Activated CD4-positive, alpha-beta T cell treated with anti-CD3 and anti-CD28 coated beads, Interleukin-2, amount 50 U/mL, for 48 hours (primary cell): ENCODE measurements at places on chromosomes 2 and 18.

DNA sequence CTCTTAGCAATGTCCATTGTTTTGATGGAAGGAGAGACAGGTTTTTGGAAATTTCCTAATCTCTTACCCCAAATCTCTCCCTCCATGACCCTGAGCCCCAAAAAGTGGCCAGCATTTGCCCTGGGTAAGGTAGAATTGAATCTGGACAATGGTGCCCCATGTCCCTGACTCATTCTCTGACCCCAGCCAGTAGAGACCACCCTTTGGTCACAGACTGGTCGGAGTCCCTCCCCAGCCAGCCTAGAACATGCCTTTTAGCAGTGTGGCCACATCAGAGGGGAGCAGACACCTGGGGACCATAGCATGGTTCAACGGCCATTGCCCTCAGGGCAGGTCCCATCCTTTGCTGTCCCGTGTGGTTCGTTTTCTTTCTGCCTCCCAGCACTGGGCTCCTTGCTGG lies 6.5 kb upstream of the NT5DC4 start:
- DNase-seq = no peak

DNA sequence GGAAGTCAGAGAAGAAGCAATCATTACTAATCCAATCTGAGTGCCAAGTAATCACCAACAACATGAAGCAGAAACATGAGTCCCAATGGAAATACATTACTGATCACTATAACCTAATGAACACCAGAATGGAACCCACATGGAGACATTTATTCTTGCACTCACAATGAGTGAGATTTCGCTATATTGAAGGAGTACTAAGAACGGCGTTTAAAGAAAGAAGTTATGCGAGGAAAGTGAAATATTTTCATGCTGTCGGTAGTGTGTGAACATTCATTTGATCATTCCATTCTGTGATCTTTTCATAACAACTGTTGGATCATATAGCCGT lies 181.1 kb downstream of the IRS1 start:
- DNase-seq = no peak

GRCh38 chr2:128456281-128456680 lies 137.6 kb upstream of the HS6ST1 start:
- DNase-seq = no peak

- no peak for DNase-seq
Observed at GRCh38 chr2:235264121-235264493, 229.7 kb upstream of the AGAP1 start.

DNA sequence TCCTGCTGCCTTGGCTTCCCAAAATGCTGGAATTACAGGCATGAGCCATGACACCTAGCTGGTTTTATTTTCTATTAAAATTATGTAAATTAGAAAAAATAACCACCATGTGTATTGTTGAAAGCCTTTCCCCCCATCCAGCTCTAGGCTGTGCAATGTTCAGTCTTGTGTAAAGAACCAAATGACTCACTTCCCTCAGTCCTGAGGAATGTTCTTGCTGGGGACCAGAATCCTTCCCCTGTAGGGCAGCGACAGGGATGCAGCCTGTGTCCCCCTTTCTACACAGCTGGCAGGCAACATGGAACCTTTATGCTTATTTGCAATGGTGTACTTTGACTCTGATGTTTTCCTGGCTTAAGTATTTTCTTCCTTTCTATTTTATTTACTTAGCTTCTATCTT lies 29.4 kb downstream of the AOX1 start:
- no peak for DNase-seq

- no peak for DNase-seq
Observed at GRCh38 chr2:221429741-221430491, 142.2 kb downstream of the EPHA4 start.

GRCh38 chr2:190763901-190764514 lies 115.1 kb downstream of the NAB1 start:
- no peak for DNase-seq

DNA sequence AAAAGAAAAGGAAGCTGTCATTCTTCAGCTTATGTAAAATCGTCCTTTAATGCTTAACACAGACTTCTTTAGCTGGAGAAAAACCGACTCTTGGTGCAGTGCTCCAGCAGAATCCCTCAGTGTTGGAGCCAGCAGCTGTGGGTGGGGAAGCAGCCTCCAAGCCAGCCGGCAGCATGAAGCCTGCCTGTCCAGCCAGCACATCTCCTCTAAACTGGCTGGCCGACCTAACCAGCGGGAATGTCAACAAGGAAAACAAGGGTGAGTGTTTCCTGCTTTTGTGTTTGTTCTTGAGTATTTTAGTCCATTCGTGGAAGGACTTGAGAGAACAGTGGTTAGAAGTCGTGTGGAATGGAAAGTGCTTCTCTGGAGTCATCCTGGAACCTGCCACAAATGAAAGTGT lies 38.9 kb downstream of the KDM3A start:
- DNase-seq = no peak

DNA sequence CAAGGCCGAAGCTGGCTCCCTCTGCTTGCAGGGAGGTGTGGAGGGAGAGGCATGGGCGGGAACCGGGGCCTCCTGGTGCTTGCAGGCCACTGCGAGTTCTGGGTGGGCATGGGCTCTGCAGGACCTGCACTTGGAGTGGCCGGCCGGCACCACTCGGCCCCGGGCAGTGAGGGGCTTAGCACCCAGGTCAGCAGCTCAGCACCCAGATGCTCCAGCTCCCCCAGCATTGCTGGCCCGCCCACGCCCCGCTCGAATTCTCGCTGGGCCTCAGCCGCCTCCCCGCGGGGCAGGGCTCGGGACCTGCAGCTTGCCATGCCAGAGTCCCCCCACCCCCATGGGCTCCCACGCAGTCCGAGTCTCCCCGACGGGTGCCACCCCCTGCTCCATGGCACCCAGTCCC lies 176.2 kb upstream of the FAM98A start:
- no peak for DNase-seq

DNA sequence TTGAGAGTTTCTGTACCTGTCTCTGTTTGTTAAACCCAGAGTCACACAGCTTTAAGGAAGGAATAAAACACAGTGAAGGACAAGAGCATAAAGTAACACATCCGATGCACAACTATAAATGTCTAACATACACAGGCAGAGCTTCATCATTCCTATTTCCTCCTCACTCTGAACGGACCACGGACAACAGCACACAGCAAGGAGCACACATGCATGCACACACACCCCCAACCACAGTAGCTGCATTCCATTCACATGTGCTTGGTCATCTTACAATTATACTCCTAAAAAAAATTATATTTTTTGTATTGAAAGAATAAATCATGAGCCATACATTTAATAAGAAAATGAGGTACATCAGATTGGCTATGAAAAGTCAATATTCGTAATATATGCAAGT lies 58.3 kb downstream of the ID2 start:
- no peak for DNase-seq

DNA sequence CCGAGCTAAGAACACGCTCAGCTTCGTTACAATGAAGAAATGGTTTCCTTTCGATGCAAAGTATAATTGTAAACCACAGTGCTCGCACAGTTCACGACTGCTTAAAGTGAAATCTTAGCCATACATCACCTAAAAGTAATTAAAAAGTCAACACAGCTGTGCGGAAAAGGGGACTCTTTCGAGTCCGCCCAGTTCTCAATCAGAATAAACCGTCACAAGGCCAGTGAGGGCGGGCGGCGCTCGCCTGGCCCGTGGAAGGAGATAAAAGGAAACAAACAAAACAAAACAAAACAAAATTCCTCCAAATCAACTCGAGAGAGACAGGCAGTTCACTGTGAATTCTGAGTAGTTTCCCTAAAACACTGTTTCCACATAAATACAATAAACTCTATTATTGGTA lies 200.9 kb downstream of the TWIST2 start:
- DNase-seq = no peak

GRCh38 chr2:142778289-142778688 lies 99.2 kb upstream of the KYNU start:
- no peak for DNase-seq

DNA sequence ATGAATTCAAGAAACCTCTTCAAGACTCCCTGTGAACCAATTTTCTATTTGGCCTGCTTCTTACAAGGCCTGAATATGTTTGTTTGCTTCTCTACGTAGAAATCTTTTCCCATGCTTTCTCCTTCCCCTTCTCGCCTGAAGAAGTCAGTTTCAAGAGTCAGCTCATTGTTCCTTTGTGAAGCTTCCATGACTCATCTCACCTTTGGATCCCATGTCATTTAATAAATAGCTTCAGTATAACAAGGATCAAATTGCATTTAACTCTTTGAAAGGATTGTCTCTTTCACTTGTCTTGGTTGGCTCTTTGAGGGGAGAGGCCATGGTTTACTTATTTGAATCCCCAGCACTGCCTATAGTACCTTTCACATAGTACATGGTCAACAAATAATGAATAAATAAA lies 28.4 kb downstream of the CPS1 start:
- no peak for DNase-seq

GRCh38 chr18:45828917-45829811 lies 3.7 kb downstream of the SIGLEC15 start:
- no peak for DNase-seq
